ENCODE measurements at places on chromosomes 11 and 22.

DNA sequence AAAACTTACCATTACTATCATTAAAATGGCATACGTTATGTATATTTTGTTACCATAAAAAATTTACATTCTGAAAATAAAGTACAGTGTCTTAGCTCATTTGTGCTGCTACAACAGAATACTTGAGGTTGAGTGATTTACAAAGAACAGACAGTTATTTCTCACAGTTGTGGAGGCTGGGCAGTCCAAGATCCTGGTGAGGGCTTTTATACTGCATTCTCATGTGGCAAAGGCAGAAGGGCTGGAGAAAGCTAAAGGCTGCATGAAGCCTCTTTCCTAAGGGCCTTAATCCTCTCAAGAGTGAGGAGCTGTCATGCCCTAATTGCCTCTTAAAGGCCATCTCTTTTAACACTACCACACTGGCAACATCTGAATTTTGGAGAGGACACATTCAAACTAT lies 13.3 kb downstream of the GGTLC2 start:
- no peak for DNase-seq

GRCh38 chr11:17313349-17314231 lies 37.1 kb downstream of the NUCB2 start:
- DNase-seq: no peak

GRCh38 chr11:119144825-119145486 lies 3.9 kb upstream of the ABCG4 start:
- peak; percentile 92 for DNase-seq

DNA sequence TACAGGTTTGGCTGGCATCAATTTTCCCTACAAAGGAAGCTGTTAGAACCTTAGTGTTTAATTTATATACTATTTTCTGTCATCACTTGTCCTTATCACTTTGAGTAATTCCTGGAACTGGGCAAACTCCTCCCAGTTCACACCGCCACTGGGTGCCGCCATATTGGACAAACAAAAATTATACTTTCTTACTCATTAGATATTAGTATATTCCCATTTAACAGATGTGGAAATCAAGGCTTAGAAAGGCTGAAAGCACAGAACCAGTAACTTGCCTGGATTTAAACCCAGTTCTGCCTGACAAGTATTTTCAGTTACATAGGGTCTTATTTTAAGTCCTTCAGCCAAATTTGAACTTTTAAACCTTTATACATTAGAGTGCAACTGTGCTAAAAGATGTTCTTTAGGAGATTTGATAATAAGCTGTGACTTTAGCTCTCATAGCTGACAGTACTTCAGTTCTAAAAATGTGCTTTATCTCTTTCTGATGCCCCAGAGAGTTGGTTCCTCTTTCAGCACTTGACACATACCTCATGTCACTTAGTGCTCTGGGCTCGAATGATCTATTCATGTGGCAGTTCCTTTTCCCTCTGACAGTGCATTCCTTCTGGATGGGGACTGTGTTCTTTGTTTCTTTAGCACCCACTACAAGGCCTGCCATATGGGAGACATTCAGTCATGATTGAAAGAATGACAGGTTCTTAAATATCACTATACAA lies 25.4 kb downstream of the COA4 start:
- no peak for DNase-seq

- DNase-seq: no peak
Observed at GRCh38 chr22:41500303-41500702, 31.4 kb downstream of the ACO2 start.

DNA sequence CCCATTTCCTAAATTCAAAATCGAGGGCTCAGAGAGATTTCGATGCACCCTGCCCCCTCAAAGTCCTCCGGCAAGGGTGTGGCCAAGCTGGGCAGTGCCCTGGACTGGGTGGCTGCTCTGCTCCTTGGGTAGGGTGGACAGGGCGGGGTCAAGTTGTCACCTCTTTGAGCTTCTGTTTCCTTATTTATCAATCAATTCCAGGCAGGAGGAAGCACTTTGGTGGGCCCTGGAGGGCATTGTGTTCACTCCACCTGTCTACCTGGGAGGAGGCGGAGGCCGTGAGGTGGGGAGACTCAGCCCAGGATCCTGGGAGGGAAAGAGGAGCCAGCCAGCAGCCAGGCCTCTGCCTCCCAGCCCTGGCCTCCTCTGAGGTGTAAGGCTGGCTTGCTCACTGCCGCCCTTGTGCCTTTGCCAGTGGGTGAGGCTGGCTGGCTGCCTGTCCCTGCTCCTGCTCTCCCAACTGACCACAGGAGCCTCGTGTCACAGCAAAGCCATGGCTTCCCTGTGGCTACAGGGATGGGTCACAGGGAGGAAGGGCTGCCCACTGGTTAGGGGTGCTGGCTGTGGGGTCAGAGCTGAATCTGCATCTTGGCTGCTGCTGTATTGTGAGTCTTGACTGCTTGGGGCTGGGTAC lies 25.5 kb upstream of the SHISAL1 start:
- DNase-seq: no peak

DNA sequence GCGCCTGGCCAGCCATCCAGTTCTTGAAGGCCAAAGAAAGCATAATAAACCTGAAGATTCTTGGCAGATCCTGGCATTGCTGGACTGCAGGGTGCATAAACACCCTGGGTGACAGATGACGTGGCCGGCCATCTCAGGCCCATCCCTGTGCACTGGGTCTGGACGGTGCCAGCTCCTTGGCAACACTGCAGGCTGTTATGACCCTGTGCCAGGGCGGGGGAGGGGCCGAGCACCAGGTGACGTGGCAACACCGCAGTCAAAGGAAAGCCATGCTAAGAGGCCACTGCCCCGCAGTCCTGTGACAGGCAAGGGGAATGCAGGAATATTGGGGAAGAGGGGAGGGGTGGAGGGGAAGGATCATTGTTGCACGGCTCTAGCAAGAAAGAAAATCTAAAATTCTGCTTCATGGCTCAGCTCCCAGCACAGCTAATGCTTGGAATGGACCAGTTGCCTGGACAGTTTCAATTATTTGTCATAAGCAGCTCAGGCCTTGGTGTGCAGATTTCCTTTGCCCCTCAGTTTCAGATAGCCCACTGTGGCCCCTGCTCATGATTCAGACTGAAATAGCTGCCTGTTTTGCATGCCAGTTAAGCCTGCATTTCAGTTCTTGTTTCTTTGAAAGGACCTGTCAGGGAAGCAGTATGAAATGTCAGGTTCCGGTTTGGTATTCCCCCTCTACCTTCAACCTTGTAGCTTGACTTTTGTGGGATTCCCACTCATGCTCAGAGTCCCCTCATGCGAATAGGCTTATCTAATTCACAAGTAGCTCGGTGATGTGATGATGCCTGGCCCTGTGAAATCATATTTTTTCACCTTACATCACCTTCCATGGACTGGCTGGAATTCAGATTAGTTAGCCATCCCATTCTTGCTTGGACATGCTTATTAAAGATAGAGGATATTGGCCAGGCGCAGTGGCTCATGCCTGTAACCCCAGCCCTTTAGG lies 29.7 kb upstream of the DDX6 start:
- peak; percentile 56 for DNase-seq

DNA sequence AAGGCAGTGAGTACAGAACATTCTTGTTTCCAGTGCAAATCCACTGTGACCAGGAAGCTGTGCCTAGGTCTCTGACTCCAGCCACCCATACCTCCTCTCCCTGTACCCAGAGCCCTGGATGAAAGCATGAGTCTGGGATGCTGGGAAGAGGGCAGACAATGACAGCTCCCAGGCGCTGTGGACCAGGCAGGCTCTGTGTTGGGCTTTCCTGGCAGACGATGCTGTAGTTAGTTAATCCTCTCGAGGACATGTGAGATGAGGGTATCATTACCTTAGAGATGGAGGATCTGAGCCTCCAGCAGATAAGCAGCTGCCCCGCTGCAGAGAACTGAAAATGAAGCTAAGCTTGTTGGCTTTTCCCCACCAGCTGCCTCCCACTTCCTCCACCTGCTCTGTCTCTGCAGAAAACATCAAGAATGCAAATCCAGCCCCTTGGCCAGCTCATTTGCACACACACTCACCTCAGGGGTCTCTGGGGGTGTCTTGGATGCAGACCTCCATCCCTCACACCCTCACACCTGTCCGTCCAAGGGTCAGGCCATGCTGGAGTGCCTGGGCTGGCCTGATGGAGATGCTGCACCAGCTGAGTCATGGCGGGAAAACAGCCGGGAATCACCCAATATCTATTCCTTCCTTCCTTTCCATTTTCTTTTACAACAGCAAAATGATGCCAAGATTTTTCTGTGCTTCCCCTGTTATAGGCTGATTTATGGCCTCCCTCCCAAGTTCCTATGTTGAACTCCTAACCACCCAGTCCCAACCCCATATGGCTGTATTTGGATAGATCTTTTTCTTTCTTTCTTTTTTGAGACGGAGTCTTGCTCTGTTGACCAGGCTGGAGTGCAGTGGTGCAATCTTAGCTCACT lies 94.9 kb upstream of the SEPTIN5 start:
- DNase-seq: no peak

GRCh38 chr22:35312198-35313059 lies 12.7 kb downstream of the TOM1 start:
- DNase-seq: no peak

GRCh38 chr11:61273178-61274078 lies 21.7 kb downstream of the VWCE start:
- peak; percentile 50 for DNase-seq

- no peak for DNase-seq
Observed at GRCh38 chr22:29312218-29313125, 3.0 kb downstream of the RASL10A start.

DNA sequence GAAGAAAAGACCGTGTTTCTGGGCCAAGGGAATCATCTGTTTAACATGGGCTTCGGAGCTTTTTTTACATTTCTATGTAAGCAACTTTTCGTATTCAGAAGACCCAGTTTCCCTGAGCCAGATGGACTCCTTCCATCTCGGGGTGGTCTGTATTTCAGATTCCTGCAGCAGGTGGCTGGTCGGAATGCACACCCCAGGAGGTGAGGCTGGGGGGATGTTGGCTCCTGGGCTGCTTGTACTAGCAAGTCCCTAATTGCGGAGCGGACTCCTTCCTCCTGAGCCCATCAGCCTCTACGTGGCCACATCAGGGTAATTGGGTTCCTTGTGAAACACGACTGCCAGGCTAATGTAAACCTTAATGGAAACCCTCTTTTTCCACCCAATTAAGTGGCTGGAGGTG lies 58.7 kb downstream of the PARVB start:
- DNase-seq: no peak

GRCh38 chr11:118312328-118312727 lies 7.8 kb downstream of the CD3E start:
- DNase-seq: no peak

DNA sequence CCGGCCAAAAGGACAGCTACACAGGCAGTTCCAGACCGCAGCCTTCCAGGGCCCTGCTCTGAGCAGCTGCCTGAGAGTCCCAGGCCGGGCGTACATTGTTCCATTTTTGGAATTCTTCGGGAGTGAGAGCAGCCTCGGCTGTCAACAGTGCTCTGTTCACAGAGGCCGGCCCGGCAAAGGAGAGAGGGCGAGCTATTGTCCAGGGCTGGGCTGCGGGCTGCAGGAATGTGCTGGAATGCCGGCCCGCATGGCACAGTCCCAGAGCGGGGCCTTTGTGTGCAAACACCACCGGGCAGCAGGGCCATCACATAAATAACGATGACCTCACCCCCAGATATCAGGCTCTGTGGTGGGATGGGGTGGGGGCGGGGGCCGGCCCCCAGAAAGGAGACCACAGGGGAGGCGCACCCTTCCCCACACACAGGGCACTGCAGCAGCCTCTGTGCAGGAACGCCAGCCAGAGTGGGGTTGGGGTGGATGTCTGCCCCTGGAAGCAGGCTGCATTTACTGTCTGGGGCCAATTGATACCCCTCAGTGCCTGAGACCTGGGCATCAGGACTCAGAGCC lies 15.8 kb downstream of the LINC01488 start:
- DNase-seq: peak; percentile 87

GRCh38 chr22:39490135-39490798 lies 11.8 kb upstream of the MIEF1 start:
- DNase-seq: peak; percentile 95

DNA sequence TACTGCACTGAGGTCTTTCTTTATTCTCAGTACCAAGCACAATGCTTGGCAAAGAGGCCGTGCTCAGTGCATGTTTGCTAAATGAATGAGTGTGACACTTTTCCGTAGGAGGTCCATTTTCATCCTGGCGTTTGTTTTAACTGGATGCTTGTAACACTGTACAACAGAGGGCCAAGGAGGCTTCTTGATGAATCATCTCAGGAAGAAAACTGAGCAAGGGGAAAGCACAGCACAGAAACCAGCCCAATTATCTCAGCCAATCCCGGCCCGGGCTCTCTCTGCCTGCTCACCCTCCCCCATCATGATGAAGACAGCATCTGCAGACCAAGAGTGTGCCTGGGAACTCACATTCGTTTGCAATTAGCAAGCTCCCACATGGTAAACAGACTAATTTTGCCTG lies 570.3 kb downstream of the OPCML start:
- peak; percentile 40 for DNase-seq

- DNase-seq: peak; percentile 9
Observed at GRCh38 chr11:37905707-37906417, 1307.8 kb upstream of the RAG2 start.

GRCh38 chr11:12789596-12790215 lies 115.5 kb downstream of the TEAD1 start:
- DNase-seq: no peak

GRCh38 chr22:33871935-33872334 lies 48.3 kb downstream of the LARGE1 start:
- DNase-seq: no peak

GRCh38 chr22:39144101-39144767 lies 8.2 kb downstream of the CBX7 start:
- DNase-seq: peak; percentile 35

DNA sequence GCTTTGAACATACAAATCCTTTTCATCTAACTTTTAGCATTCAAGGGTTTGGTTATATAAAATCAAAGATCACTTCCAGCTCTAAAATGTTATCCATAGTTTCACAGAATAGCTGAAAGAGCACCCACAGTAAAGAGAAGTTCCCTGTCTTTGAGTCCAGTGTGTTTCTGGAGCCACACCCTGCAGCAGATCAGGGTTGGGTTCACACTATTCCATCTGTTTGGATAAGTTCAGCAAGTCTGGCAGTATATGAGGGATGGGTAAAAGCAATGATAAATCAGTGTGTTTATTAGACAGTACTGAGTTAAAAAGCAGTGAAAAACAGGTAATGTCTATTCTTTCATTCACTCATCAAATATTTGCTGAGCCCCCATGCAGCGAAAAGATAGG lies 135.8 kb upstream of the PITPNB start:
- DNase-seq: no peak

DNA sequence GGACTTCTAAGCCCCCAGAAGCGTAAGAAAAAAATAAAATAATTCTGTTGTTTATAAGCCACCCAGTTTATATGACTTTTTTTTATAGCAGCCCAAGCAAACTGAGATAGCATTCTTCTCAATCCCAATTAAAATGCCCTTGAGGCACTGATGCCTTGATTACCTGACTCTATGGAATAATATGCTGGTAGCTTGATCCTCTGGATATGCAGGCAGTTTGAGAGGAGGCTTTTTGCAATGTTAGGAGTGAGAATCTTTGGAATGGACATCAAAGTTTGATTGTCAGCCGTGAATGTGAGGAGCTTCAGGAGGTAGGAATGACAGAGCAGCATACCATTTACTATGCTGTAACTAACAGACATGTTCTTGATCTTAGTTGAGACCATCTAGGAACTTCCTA lies 275.6 kb downstream of the AASDHPPT start:
- DNase-seq: no peak
